ENCODE measurements at places on chromosomes 11 and 22.

- no peak for DNase-seq
Observed at GRCh38 chr22:48717883-48718817, 1109.5 kb downstream of the BRD1 start.

DNA sequence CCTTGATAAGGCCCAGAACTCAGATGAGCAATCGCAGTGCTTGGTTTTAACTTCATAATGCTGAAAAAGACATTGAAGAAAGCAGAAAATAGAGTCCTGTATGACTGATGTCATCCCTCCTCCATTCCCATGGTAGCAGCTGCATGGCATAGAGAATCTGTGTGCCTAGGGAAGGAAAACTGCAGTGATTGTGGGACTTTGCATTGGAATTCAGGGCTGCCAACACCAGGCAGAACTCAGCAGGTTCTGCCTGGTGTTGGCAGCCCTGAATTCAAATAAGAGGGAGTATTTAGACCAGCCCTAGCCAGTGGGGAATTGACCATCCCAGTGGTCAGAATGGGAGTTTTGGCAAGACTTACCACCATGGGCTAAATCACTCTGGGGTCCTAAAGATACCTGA, 1016.0 kb downstream of the FAM181B start:
- DNase-seq, result no peak

GRCh38 chr11:1390569-1391164, 933 bp downstream of the BRSK2 start:
- DNase-seq, result no peak

- no peak for DNase-seq
Observed at GRCh38 chr22:46293577-46294260, 3.0 kb upstream of the GTSE1 start.

- no peak for DNase-seq
Observed at GRCh38 chr11:116636341-116636929, 136.4 kb downstream of the BUD13 start.

GRCh38 chr11:120303004-120303637, 22.0 kb upstream of the TLCD5 start:
- peak; percentile 34 for DNase-seq

GRCh38 chr11:75101424-75102128, 4.9 kb upstream of the OR2AT4 start:
- no peak for DNase-seq
